ENCODE measurements at places on chromosomes 1 and 21. TPM values are rescaled to one million over a fixed set of nuclear protein-coding genes. Genes with fewer than 3 reads are reported as not detected.
A peak's percentile ranks its signal among the peaks of the same experiment; 100 is the strongest.

- DNase-seq: no peak
Measured at GRCh38 chr1:232952514-232953499, 2.4 kb downstream of the NTPCR start.

DNA sequence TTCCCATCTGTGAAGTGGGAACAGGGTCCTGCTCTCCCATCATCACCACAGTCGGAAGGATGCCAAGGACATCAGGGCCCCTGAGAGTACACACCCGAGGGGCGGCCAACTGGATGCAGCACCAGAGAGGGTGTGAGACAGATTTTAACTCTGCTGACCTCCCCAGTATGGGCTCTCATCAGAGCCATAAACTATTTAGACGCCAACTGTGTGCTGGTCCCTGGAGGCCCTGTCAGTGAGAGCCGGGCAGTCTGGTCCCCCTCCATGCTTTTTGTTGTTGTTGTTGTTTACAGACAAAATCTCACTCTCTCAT lies 1.7 kb downstream of the FGR start:
- DNase-seq: no peak

DNA sequence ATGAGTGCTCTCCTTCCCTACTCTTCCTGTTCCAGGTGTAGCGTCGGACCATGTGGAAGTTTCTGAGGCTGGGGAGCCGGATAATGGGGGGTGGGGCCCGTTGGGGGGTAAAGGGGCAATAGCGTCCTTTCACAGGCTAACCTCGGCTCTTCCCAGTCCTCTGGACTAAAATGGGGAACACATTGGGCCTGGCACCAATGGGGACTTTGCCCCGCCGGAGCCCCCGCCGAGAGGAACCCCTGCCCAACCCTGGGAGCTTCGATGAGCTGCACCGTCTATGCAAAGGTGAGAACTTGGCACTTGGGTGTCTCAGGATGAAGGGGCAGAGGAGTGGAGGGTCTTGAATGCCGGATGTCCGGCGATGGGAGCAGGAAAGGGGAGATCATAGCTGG lies 456 bp downstream of the TOMM40L start:
- no peak for DNase-seq

DNA sequence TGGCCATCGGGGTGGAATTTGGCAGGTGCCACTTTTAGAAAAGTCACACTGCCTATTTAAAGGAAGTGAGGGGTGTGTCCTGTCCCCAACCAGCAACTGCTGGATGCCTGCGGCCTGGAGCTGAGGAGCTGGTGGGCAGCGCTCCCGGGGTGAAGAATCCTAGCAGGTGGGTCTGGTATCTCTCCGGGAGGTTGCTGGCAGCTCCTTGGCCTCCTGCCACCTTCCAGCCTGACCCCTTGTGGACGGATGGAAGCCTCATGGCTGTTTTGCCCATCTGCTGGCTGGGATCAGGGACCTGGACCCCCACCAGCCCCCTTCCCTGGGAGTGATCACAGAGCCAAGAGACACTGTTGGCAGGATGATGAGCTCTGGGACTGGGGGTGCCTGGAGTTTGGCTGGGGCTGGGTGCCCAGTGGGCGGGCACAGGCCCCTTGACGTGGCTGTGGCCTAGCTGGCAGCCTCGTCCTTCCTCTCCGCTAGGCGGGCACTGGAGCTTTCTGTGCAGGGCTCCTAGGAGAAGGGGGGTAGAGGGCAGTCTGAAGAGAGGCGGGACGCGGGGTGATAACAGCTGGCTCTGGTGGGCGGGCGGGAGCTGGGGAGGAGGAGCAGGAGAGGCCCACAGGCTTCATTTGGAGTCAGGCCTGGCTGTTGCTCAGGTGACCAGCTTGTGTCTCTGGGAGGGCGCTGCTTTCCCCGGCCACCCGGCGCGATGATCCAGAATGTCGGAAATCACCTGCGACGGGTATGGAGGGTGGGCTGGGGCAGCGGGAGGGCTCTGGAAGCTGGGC lies at the start of gene ACOT11:
TSS of gene ACOT11 (plus strand) at position 628 of the 788 bp plus-strand sequence. CDS start at position 710, 82 bp downstream.
- peak; percentile 81 for DNase-seq

DNA sequence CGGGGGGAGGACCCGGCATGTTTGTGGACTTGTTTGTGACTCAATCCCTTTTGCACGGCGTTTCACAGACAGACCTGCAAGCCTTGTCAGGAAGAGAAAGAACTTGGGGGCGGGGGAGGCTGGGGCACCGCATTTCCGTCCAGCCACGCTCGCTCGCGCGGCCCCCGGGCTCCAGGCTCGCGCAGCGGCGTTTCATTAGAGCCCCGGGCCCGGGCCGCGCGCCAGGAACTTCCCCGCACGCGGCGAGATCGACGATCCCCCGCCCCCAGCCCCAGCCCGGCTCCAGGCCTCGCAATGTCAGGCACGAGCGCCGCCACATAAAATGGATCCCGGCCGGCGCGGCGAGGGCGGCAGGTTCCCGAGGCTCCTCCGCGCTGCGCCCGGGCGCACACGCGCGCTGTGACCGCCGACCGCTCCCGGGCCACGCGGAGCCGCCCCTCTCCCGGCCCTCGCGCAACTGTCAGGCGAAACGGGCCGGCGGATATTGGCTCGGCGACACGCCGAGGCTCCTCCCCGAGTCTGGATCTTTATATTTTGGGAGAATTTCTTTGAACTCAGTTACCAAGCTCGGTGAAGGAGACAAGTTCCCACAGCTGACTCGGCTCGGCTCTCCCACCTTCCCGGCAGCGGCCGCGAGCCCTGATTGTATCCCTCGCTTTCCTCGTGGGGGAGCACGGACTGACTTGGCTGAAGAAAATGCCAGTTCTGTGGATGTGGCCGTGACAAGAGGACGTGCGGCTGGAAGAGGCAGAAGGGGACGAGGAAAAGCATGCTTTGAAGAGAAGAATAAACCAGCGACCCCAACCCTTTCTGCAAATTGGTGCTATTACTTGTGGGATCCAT lies at the start of gene KIF26B:
TSS of gene KIF26B (plus strand) at position 557 of the 843 bp plus-strand sequence. CDS start 440 bp downstream, outside the sequence.
- DNase-seq: no peak

- no peak for DNase-seq
Measured at GRCh38 chr1:79472067-79472656, 465.6 kb upstream of the ADGRL4 start.

DNA sequence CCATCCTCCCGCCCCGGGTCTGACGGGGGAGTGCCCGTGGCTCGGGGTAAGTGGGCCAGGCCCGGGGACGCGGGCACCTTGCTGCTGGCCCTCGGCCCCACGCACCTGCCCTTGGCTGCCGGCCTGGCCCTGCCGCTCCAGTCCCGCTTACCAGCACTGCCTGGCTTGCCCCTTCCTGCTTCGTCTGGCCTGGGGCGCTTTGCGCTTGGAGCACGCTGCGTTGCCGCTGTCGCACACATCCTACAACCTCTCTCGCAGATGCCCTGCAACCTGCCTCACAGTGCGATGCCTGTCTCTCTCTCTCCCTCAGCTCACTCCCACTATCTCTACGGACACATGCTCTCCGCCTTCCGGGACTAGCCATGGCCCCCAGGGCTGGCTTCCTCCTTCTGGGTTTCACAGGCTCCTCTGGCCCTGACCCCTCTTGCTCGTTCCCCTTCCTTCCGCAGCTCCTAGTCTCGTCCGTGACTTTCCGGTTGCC lies 9.7 kb downstream of the MYOG start:
- no peak for DNase-seq

- DNase-seq: no peak
Measured at GRCh38 chr1:68206848-68207689, 25.3 kb downstream of the WLS start.

DNA sequence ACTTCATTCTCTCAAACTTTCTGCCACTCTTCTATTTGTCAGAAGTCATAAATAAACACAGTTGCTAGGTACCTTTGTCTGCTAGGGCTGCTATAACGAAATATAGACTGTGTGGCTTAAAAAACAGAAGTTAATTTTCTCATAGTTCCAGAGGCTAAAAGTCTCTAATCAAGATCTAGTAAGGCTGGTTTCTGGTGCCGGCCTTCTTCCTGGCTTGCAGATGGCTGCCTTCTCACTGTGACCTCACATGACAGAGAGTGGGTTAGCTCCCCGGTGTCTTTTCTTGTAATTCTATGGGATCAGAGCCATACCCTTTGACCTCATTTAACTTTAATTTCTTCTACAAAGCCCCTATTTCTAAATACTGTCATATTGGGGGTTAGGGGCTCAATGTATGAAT lies 5.9 kb downstream of the PDC start:
- no peak for DNase-seq

- DNase-seq: no peak
Measured at GRCh38 chr21:45570826-45571601, 28.8 kb upstream of the SLC19A1 start.

DNA sequence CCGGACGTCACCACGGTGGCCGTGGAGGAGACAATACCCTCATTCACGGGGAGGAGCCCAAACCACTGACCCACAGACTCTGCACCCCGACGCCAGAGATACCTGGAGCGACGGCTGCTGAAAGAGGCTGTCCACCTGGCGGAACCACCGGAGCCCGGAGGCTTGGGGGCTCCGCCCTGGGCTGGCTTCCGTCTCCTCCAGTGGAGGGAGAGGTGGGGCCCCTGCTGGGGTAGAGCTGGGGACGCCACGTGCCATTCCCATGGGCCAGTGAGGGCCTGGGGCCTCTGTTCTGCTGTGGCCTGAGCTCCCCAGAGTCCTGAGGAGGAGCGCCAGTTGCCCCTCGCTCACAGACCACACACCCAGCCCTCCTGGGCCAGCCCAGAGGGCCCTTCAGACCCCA lies 7.0 kb downstream of the TNFRSF14 start:
- DNase-seq: no peak

GRCh38 chr1:231571904-231572303 lies 43.4 kb downstream of the TSNAX start:
- no peak for DNase-seq

DNA sequence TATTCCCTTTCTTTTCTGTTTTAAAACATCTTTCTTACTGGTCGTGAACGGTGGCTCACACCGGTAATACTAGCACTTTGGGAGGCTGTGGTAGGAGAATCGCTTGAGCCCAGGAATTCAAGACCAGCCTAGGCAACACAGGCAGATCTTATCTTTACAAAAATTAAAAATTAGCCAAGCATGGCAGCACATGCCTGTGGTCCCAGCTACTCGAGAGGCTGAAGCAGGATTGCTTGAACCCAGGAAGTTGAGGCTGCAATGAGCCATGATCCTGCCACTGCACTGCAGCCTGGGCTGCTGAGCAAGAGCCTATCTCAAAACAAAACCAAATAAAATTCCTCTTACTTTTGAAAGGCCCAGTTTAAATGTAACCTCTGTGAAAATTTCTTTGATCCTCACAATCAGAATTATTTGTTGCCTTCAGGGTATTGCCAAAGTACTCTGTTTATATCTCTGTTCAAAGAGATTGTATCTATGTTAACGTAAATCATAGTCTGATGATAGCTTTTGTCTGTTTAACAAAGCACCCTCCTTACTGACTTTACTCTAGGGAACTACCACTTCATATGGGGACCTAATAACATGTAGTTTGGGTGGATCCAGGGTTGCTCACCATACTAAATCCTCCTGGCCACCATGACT lies 71.6 kb downstream of the RERE start:
- DNase-seq: no peak

- no peak for DNase-seq
Measured at GRCh38 chr1:231200388-231201031, 38.7 kb downstream of the TRIM67 start.

- DNase-seq: no peak
Measured at GRCh38 chr1:3471356-3472087, 17.1 kb downstream of the ARHGEF16 start.

- no peak for DNase-seq
Measured at GRCh38 chr1:152725261-152725660, 17.3 kb downstream of the LCE4A start.

GRCh38 chr21:36337099-36337509 lies 17.1 kb downstream of the MORC3 start:
- DNase-seq: no peak

GRCh38 chr1:21121764-21122471 lies 54.8 kb downstream of the EIF4G3 start:
- no peak for DNase-seq

DNA sequence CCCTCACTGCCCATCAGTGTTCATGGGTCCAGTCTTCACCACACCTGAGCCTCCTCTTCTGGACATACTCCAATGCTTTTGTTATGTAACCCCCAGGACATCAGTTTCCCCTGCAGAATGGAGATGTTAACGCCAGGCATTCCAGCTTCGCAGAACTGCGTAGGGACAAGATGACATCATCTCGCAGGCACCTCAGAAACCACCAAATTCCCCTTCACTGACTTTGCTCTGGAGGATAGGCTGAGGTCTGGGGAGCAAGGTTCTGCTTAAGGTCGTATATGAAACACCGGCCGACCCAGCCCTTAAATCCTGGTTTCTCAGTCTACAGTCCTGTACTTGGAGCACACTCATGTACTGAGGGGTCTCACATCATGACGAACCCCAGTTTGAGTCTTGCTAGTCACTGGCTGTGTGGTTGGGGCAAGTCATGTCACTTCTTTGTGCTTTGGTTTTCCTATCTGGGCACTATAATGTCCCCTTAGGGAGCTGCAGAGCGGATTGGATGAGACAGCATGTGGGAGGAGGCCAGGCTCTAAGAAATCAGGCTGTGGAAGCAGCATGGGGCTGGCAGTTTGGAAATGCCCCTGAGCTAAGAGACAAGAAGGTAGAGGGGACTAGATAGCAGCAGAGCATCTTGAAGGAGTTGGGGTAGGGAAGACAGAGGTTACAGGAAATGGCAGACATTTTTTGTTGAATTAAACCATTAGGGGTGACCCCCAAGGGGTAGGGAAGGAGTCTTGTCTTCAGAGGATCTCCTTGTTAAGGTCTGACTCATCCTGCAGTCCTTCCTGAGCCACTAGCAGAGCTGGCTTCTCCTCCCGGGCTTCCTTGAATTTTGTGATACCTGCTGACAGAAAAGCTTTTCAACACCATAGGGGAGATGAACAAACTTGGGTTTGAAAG lies 138.3 kb downstream of the FOXD2 start:
- DNase-seq: no peak

GRCh38 chr1:215279682-215280081 lies 197.1 kb downstream of the KCNK2 start:
- no peak for DNase-seq

- peak; percentile 6 for DNase-seq
Measured at GRCh38 chr1:75643460-75643859, 32.5 kb upstream of the SLC44A5 start.

DNA sequence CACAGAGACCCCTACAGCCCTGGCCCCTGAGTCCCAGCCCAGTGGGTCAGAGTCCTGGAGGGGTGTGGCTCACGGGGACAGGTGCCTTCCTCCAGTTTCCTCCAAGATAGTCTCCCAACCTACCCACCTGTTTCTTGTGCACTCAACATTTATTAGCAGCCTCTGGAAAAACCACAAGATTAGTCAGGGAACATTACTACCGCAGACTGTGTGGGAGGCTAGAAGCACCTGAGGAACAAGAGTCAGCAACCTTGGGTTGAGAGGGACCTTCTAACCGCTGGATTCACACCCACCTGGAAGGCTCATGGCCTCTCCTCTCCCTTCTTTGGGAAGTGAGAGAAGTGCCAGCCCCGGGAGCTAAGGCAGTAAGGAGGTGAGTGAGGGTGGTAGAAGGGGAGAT lies 22.5 kb upstream of the IKBKE start:
- no peak for DNase-seq

Gene RXRG
- 1.7 TPM for polyA plus RNA-seq

Gene HSD3B2
- polyA plus RNA-seq: not detected

Gene RCAN3
- polyA plus RNA-seq: 2.6 TPM

Gene CYP4A11
- 0.14 TPM for polyA plus RNA-seq

Gene CRYBG2
- polyA plus RNA-seq: 3.3 TPM

Gene TMEM69
- polyA plus RNA-seq: 31.5 TPM

Gene DESI2
- polyA plus RNA-seq: 22.1 TPM

Gene IGSF3
- 6.3 TPM for polyA plus RNA-seq

Gene TMEM125
- 0.47 TPM for polyA plus RNA-seq

Gene RNASEL
- 10.7 TPM for polyA plus RNA-seq

Gene SESN2
- polyA plus RNA-seq: 9.9 TPM

Gene VAMP4
- 8.1 TPM for polyA plus RNA-seq

Gene HRNR
- not detected for polyA plus RNA-seq

Gene RNF2
- 9.5 TPM for polyA plus RNA-seq

Gene TRIM67
- polyA plus RNA-seq: 0.08 TPM

Gene TMCC2
- polyA plus RNA-seq: 2.7 TPM

Gene FAM163A
- 0.30 TPM for polyA plus RNA-seq

Gene CLDN17
- not detected for polyA plus RNA-seq

Measured in urinary bladder (tissue), 4 donors.